ENCODE measurements at places on chromosomes 1 and 21.

- no peaks in the 10 kb centered on the region for H3K36me3 ChIP-seq
- no peak overlapping the region for H3K4me3 ChIP-seq
- no peak for DNase-seq
- peaks cover 34% of the 10 kb centered on the region for H3K4me1 ChIP-seq
These were observed 122.8 kb upstream of the IVNS1ABP start for GRCh38 chr1:185439727-185440415.

GRCh38 chr1:67684526-67685066, 405 bp upstream of the GADD45A start:
- H3K27me3 ChIP-seq: no peaks in the 10 kb centered on the region
- DNase-seq: no peak
- H3K4me3 ChIP-seq: peak overlapping the region; percentile 94
- H3K27ac ChIP-seq: peak overlapping the region; percentile 97

GRCh38 chr1:186511761-186512637, 51.1 kb upstream of the PDC start:
- peaks cover under 1% of the 10 kb centered on the region for H3K36me3 ChIP-seq
- no peak for DNase-seq
- H3K27me3 ChIP-seq: peaks cover 1% of the 10 kb centered on the region
- no peak overlapping the region for H3K27ac ChIP-seq
- no peaks in the 10 kb centered on the region for H3K4me1 ChIP-seq

- H3K4me1 ChIP-seq: no peaks in the 10 kb centered on the region
- DNase-seq: no peak
- H3K27me3 ChIP-seq: no peaks in the 10 kb centered on the region
- H3K4me3 ChIP-seq: no peak overlapping the region
- H3K27ac ChIP-seq: no peak overlapping the region
These were observed 179.7 kb downstream of the TNFSF18 start for GRCh38 chr1:172870901-172871606.
